ENCODE measurements at places on chromosomes 16 and 17.
A peak's percentile ranks its signal among the peaks of the same experiment; 100 is the strongest.

- no peak for DNase-seq
Observed at GRCh38 chr17:44967026-44967906, 837 bp downstream of the C1QL1 start.

GRCh38 chr16:19410435-19411171 lies 7.1 kb upstream of the TMC5 start:
- peak; percentile 50 for DNase-seq

DNA sequence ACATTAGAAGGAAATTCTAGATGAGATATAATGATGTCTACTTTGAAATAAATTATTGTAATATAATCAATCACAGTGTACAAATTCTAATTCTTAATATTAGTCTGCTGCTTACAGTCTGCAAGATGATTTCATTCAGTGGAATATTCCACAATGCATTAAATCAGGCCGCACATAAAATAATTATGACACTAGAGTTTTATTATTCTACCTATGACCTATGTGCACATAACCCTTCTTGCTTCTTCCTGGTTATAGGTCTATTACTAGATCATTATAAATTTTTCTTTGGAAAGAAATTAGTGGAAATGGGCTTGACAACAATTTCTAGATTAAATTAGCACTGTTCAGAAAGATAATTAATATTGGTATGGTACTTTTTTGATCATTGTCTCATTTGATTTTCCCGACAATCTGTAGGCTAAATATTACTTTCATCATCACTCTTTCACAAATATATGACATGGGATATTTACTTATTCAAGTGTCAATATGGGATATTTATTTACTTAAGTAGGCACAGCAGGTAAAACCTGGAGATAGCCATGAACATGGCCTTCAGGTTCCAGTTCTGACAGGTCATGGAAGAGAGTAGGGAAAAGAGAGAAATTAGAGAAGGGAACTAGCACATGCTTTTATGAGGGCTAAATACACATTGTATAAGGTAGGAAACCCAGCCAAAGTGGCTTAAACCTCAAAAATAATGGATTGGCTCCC lies 476.4 kb downstream of the TOX3 start:
- DNase-seq, result no peak

GRCh38 chr16:75225092-75225491 lies 6.3 kb downstream of the CTRB1 start:
- no peak for DNase-seq

DNA sequence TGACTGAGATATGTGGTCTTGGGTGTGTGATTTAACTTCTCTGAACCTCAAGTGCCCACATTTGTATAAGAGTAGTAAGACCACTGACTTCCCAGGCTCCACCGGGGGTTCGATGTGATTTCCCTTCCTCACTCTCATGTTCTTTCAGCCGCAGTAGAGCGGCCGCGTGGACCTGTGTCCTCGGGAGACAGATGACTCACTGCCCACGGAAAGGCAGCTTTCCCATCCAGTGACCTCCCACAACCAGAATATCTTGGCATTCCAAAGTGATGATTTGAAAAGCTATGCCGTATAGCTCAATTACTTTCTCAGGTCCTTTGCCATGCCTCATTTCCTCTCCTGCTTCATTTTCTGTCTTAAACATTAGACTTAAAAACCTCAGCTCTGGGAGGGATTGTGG lies 73.6 kb downstream of the IL21R start:
- DNase-seq, result no peak

DNA sequence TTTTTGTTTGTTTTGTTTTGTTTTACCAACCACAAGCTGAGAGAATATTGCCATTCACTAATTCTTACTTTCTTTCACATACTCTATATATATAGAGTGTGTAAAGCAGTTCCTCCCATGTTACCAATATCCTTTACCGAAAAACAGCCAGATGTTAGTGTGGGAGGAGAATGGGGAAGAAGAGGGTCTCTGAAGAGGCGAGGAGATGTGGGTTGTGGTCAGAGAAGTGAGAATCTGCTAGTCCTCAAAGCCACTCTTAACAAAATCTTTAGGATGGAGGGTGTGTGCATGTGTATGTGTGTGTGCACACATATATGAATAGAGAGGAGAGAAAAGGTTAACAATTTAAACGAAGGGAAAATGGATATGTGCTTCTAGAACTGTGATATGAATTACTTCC lies 80.6 kb downstream of the TUBD1 start:
- no peak for DNase-seq

- DNase-seq, result no peak
Observed at GRCh38 chr16:60073376-60073775, 1339.3 kb upstream of the GOT2 start.

DNA sequence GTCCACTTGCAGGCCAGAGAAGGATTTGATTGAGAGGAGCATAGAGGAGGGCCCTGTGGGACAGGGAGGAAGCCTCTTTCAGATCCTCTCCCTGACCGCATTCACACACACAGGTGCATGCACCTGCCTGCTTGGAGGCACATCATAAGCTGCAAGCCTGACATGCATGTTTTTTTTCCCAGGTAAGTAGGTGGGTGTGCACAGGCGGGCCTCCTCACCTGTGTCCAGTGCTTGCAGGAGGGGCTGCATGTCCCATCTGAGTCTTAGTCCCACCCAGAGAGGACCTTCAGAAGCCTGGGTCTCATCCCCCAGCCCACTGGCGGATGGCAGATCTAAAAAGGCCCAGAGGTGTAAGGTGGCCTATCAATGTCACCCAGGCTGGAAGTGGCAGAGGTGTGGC lies 130.8 kb downstream of the TMEM132E start:
- DNase-seq, result no peak

DNA sequence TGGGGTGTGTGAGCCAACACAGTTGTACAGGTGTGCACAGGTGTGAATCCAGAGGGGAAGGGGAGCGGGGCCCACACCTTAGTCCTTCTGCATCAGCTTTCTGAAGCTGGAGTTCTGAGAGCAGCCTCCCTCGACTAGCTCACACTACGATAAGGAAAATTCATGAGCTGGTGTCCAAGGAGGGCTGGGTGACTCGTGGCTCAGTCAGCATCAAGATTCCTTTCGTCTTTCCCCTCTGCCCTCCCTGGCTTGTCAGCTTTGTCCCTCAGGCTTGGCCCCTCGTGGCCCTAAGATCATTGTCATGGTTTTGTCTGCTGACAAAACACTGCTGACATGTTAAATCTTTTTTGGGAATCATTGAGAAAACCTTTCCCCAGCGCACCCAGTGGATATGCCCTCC lies 47.5 kb downstream of the OR1D5 start:
- no peak for DNase-seq

GRCh38 chr17:28758411-28759121 lies 14.8 kb downstream of the TRAF4 start:
- DNase-seq, result no peak

- no peak for DNase-seq
Observed at GRCh38 chr17:79305376-79305767, 230.7 kb downstream of the ENGASE start.

DNA sequence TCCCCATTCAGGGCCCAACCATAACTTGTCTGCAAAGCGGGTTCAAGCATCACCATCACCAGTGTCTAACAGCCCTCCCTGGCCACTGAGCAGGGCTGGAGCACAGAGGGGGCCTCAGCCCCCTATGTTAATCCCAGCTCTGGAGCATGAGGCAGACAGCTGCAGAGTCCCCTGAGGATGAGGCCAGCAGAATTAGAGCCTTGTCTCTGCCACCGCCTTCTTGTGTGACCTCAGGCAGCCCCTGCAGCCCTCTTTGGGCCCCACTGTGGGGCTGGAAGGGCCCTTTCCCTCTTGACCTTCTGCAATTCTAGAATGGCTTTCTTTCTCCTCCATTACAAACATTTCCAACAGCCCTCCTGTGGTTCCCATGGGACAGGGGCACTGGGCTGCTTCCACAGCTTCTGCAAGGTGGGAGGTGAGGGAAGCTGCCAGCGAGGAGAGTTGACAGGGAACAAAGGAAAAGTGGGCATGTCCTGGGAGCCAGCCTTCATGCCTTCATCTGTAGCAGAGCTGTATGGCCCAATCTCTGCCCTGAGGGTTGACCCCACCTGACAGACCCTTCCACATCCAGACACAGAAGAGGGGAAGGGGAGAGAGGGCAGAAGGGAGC lies 65.7 kb downstream of the TMEM132E start:
- no peak for DNase-seq

- no peak for DNase-seq
Observed at GRCh38 chr17:80919331-80920311, 72.0 kb upstream of the CHMP6 start.

DNA sequence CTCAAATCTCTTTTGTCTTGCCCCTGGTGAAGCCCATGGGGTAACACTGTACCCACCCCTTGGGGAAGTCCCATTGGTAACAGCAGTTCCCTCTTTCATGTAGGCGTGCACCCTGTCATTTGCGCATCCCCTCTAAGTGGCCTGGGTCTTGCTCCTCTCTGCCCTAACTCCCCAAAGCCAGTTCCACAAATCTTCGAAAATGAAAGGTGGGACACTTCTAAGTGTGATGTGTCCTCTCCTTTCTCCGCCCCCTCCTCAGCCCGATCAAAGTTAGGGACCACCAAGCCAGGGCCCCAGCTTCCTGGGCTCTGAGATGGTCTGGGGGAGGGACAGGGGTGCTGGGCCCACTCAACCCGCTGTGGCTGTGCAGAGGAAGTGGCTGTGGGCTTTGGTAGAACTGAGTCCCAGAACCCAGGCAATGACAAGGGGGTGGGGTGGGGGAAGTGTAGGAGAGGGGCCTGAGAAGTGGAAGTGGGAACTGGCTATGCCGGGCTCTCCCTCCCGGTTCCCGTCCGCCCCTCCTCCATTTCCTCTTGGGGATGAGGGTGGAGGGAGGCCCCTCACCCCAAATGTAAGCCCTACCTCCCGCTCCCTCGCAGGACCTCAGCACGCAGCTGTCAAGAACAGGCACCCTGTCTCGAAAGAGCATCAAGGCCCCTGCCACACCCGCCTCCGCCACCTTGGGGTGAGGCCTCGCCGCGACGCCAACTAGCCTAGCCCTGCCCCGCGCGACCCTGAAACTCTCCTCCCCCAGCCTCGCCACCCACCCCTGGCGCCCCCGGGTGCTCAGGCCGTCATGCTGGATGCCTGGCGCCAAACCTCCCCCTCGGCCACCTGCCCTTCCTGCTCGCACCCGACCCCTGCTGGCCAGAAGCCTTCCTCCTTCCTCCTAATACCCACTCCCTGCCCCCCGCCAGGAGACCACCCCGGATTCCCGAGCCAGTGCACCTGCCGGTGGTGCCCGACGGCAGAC lies 8.7 kb downstream of the ABI3 start:
- DNase-seq, result no peak

GRCh38 chr17:7561028-7561575 lies 617 bp upstream of the SENP3 start:
- DNase-seq, result peak; percentile 91

DNA sequence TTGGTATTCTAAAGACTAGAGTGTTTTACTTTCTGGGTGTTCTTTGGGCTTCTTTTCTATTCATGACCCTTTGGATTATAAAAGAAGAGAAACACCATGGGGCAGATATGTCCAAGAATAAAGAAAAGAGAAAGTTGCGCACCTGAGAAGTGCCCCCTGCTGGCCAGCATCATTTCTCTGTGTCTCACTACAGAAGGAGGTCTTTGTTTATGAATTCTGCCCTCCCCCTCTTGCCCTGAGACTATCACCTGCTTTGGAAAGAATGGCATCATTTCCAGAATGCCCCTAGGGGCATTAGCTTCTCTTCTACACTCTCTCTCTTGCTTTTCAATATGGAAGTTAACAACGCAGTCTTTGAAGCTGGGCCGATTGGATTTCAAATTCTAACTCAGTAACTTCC lies 45.0 kb downstream of the CDH13 start:
- peak; percentile 56 for DNase-seq

DNA sequence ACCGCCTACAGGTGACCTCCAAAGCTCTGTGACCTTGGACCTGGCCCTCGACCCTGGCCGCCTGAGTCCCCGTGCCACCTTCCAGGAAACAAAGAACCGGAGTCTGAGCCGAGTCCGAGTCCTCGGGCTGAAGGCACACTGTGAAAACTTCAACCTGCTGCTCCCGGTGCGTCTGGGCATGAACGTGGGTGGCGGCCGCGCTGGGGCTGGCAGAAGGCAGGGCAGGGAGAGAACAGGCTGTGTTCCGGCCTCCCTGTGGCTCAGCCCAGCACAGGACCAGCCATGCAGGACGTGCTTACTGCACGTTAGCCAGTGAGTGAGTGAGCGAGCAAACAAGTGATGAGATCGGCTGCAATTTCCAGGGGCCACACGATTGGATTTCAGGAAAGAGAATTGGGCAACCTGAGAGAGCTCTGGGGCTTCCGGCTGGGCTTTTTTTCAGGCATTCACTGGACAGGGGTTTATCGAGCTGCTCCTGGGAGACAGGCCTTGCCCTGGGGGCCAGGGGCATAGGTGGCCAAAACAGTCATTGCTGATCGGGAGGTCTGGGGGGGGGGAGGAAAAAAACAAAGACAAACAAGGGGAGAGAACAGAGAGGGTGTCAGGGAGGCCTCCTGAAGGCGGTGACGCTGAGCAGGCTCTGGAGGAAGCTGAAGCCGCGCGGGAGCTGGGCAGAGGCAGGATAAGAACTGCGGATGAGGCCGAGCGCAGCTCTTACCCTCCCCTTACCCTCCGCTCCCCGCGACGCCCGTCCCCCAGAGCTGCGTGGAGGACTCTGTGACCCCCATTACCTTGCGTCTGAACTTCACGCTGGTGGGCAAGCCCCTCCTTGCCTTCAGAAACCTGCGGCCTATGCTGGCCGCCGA lies 16.9 kb downstream of the ITGAX start:
- no peak for DNase-seq

GRCh38 chr16:89314357-89314756 lies 96.9 kb downstream of the ZNF778 start:
- no peak for DNase-seq

GRCh38 chr17:17826942-17827785 lies 9.6 kb downstream of the SREBF1 start:
- no peak for DNase-seq

- no peak for DNase-seq
Observed at GRCh38 chr17:56206351-56206750, 53.1 kb downstream of the ANKFN1 start.

GRCh38 chr16:52770828-52771227 lies 223.9 kb upstream of the TOX3 start:
- no peak for DNase-seq

DNA sequence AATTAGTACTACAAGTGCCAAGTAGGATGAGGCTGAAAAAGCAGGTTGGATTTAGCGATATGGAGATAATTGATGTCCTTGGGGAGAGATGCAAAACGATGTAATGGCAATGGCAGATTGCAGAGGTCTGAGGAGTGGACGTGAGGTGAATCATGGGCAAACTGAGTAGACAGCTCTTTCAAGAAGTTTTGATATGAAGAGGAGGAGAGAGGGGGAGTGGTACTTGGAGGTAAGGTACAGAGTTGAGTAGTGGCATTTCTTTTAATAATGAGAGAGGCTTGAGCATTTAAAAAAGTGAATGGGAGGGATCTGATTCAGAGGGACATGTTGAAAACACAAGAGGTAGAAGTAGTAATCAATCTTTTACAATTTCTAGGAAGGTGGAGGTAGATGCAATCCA lies 17.7 kb upstream of the VPS4A start:
- DNase-seq, result no peak

GRCh38 chr16:17330044-17330443 lies 140.7 kb downstream of the XYLT1 start:
- no peak for DNase-seq
